C1 segment of cervical spinal cord (tissue), 14 donors: ENCODE measurements at places on chromosomes 6 and 20.

DNA sequence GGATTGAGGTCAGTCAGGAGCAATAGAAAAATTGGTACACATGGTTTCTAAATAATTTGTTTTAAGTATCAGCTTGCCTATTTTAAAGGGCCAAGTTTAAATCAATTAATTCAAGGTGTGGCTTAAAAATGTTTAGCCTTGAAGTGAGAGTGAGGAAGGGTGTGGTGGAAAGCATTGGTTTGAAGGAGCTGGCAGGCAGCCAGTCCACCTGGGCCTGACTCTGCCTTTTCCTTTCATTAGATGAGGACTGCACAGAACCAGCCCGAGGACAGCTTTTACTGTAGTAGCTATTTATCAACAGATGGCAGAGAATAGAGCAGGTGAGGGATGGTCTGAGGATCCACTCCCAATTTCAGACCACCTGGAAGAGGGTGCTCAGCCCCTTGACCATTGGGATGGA, 42.4 kb downstream of the DHX35 start:
- DNase-seq, result no peak

GRCh38 chr20:40010483-40010882, 678.6 kb downstream of the MAFB start:
- DNase-seq, result no peak

- no peak for DNase-seq
Measured at GRCh38 chr6:24859132-24859531, 60.4 kb upstream of the ARMH2 start.

DNA sequence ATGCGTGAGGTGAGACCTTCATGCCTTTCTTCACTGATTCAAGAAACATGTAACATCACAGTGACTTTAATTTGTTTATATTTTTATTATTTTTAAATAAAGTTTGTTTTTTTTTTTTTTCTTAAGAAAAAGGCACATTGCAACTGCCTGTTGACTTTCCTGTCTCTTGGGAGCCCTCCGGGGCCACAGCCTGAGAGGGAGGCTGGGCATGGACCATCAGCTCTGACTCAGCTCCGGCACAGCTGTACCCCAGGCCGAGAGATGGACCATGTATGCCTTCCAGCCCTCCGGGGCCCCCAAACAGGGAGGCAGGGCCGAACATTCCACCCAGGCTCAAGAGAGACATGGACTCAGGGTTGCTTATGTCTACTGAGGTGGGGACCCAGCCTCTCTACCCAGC, 99.9 kb downstream of the NFATC2 start:
- DNase-seq, result no peak

GRCh38 chr6:1094306-1094705, 217.6 kb upstream of the FOXQ1 start:
- no peak for DNase-seq

DNA sequence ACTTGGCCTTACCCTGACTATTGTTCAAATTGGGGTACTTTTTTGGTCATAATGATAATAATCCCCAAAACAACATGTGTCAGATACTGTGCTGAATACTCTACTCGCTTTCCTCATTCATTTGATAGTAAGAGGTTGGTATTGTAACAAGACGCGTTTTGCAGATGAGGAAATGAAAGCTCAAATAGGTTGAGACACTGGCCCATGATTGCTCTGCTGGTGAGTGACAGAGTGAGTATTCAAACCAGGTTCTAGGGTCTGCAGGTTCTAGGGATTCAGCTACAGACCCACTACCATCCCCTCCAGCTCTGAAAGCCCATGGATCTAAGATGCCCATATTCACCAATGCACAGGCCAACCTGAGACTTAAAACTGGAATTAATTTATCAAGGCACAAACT, 1.3 kb upstream of the ENPP4 start:
- no peak for DNase-seq

- DNase-seq, result no peak
Measured at GRCh38 chr20:50605136-50605535, 86.2 kb downstream of the RIPOR3 start.

- no peak for DNase-seq
Measured at GRCh38 chr6:56814802-56815201, 140.1 kb upstream of the BEND6 start.

- no peak for DNase-seq
Measured at GRCh38 chr6:39303425-39304153, 10.6 kb downstream of the KCNK17 start.

- DNase-seq, result no peak
Measured at GRCh38 chr20:5432030-5432429, 115.3 kb upstream of the PROKR2 start.

GRCh38 chr6:122222761-122223160, 176.7 kb upstream of the HSF2 start:
- DNase-seq, result no peak

- no peak for DNase-seq
Measured at GRCh38 chr6:109174916-109175315, 79.6 kb downstream of the CEP57L1 start.

- DNase-seq, result no peak
Measured at GRCh38 chr20:4082406-4083097, 67.2 kb upstream of the RNF24 start.

GRCh38 chr6:46764961-46765360, 18.2 kb downstream of the ANKRD66 start:
- DNase-seq, result no peak

- DNase-seq, result no peak
Measured at GRCh38 chr6:130274007-130274406, 51.3 kb upstream of the SAMD3 start.

DNA sequence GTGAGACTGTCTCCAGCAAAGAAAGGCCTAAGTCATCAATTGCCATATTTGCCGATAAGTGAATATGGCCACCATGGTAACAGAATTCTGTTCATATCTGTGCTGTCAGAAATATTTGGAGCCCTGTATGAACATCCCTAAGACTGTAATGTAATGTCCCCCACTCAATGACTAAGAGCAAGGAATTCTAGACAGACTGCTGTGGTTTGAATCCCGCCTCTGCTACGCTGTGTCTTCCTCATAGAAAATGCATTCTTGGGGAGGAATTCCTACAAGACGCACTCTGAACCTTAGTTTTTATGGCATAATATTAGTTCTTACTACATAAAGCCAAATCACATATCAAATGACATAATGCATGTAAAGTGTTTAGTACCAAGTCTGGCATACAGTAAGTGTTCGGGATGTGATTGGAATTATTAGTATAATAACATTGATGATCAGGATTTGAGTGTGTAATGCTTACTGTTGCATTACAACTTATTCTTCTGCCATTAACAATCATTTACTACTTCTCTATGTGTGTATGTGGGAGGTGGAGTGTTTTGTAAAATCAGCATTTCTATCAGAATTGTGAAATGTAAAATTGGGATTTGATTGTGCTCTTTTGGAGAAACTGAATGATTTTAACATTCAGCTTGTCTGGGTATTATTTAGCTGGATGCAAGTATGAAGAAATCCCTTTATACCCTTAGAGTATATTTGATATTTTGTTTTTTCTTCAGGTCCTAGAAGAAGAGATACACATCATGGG, 103.0 kb downstream of the OLIG3 start:
- no peak for DNase-seq

DNA sequence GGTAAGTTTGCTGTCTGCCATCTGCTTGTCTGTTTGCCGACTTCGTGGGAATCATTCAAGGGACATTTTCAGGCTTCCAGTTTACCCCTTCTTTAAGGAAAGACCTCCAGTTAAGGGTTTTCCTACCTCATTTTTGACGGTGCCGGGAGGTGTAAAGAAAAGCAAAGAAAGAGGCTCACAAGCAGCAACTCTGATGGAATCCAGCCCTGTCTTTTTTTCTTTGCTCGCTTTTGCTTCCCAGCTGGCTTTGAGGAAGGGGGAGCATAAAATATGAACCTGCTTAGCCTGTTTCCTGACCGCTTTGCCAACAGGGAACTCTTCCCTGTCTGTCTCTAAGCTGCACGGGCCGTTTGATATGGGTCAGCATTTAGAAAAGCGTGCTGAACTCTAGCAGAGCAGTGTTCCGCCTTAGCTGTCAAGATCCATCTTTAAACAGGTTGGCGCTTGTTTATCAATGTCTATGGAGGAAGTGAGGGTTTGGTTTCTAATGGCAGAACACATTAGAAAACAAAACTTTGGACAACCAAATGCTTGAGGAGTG, 13.8 kb downstream of the SYTL3 start:
- no peak for DNase-seq

- DNase-seq, result no peak
Measured at GRCh38 chr20:56911946-56912345, 282.8 kb downstream of the TFAP2C start.

DNA sequence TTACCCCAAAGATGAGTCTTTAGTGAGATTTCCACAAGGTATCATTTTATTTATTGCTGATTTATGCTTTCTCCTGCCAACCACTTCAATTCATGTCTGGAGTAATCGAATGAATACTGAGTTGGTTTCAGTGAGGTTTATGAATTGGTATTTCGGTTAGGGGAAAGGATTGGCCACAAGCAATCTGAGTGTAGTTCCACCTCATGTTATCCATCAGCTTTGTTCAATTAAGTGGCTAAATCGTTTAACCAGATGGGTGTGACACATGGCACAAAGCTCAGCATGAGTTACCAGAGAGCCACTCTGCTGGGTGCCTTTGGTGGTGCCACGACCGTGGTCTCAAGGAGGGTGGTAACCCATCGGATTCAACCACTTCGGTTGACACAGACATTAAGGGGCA, 148.2 kb downstream of the FNDC1 start:
- DNase-seq, result no peak

- no peak for DNase-seq
Measured at GRCh38 chr6:128246472-128247260, 273.7 kb downstream of the PTPRK start.

DNA sequence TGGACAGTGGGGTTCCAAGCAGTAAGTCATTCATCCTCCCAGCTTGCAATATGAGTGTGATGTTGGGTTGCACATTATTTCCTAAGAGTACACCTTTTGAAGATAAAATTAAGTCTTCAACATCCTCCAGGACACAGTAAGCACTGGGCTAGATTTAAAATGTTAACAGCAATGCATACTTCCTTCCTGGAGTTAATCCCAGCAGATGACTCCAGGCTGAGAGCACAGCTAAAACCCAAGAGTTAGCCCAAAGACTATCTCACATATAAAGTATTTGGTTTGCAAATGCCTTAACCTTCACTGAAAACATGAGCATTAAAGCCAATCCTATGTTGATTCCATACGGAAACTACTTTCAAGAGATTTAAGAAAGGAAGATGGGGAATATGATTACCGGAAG, 69.2 kb downstream of the SLC23A2 start:
- no peak for DNase-seq

GRCh38 chr6:152048921-152049320, 241.4 kb downstream of the ESR1 start:
- no peak for DNase-seq

DNA sequence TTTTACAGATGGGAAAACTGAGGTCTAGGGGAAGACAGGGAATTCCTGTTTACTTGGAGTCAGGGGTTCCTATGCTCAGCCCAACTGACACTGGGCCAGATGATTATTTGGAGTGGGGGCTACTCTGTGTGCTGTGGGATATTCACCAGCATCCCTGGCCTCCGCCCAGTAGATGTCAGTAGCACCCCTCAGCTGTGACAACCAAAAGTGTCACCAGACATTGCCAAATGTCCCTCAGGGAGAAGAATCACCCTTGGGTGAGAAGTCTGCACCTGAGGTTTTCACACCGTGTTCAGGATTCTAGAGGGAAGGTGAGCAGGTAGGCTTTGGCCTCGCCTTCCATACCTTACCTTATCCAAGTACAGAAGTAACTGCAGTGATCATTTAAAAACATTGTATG, 27.6 kb downstream of the CDH26 start:
- DNase-seq, result no peak

- DNase-seq, result no peak
Measured at GRCh38 chr20:35515949-35516645, 13.4 kb downstream of the C20orf173 start.

DNA sequence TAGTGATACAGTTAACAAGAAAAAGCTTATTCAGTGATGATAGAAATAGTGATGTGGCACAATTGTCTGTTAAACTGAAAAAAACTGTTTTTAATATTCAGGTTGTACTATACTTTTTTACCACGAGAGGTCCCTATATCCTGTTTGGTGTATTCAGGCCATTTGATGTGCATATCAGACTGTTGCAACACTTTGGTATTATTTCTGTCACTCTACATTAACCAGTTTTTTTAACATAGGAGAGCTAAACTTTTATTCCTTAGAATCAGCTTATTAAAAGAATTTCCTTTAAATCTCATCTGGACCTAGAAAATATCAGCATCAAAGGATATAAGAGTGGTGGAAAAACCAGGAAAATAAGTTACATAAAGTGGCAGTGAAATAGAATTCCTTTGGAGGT, 36.8 kb downstream of the TSPYL4 start:
- DNase-seq, result no peak

- no peak for DNase-seq
Measured at GRCh38 chr6:11370191-11371018, 137.9 kb upstream of the NEDD9 start.

DNA sequence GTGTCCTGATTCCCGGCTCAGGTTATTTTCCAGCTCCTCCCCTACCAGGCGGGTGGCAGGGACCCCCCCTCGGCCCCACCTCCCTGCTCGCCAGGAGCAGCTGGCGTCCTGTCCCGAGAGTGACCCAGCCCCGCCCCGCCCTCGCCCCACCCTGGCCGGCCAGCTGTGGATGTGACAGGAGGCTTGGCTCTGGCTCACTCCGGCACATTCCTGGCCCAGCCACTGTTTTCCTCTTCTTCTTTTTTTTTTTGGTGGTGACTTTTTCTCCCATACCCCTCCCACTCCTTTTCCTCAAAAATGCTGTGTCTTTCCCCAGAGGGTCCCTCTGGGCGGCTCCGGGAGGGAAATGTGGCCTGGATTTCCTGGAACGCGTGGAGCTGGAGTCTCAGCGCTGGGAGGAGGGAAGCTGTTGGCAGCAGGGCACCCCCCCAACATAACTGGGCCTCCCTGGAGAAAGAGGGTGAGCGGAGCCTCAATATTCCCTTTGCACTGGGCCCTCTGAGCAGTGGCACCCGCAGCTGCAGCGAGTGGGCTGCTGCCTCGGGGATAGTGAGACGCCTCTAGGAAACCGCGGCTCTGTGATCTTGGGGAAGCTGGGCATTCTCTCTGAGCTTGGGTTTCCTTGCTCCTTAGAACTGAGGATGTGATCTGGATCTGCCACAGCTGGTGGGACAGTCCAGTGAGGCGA, 28.3 kb upstream of the CSNK2A1 start:
- DNase-seq, result no peak
